HFFc6 (cell line): ENCODE measurements at places on chromosomes 2 and 18. TPM values are rescaled to one million over a fixed set of nuclear protein-coding genes. Genes with fewer than 3 reads are reported as not detected.
A peak's percentile ranks its signal among the peaks of the same experiment; 100 is the strongest.

DNA sequence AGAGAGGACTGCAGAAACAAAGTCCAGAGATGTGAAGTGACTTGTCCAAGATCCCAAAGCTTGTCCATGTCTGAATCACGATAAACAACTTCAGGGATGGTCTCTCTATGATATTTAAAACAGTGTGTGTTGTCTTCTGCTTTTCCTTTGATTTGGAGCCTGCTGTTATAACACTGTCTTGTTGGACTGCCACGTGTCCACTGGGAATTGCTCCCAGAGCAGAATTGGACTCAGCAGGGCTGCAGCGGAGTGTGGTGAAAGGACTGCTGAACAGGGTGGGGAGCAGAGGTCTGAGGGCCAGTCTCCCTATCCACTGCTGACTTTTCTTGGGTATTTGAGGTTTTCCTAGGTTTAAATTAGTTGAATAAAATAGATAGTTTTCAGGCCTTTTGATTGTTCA is 68.3 kb downstream of the IL1R2 start:
- no peak for DNase-seq

DNA sequence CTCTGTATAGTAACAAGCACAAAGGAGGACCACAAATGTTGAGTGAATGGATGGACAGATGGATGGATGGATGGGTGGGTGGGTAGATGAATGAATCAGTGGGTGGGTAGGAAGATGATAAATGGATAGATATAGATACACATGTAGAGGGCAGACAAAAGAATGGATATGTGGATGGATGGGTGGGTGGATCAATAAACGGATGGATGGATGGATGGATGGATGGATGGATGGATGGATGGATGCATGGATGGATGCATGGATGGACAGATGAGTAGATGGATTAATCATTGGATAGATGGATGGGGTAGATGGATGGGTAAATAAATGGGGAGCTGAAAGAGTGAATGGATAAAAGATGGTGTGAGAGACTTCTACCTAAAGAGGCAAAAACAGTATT is 92.3 kb upstream of the GPR45 start:
- no peak for DNase-seq

- peak; percentile 47 for DNase-seq
Measured at GRCh38 chr2:190069936-190070696, 7.6 kb upstream of the MSTN start.

The COX7A2L gene
- total RNA-seq = 118 to 126 TPM (median 119 TPM) in 3 replicates

The NMS gene
- not detected in 3 replicates for total RNA-seq

DNA sequence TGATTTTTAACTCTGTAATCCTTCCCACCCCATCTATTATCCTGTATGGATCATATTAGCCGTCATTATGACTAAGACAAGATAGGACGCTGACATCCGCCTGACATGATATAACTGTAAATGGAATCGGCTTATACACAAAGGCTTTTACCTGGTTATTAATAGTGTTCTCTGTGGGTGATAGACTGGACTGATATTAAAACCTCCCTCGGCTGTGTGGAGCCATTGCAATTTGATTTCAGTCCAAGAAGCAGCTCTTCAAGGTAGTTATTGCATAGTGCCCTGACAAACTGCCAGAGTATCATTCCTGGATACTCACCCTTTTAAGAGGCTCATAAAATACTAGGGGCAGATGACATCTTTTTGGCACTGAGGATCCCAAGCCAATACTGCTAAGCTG is 226.1 kb upstream of the HNRNPA3 start:
- no peak for DNase-seq

GRCh38 chr2:120715941-120716340 is 19.7 kb upstream of the GLI2 start:
- DNase-seq = no peak

DNA sequence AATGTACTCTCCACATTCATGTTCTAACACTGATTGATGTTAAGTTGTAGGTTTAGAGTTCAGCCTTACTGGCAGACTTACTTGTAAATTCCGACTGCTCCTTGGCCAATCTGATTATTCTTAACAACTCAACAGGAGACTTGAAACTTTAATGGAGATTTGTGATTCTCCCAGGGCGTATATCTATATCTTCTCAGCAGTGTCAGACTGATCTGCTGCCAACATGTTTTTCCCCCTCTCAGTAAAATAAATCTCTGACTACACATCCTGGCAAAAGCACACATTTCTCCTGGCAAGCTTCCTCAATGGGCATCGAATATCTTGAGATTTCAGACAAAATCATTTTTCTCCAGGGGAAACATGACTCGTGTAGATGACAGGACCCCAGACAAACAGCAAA is 1041.2 kb downstream of the DPP10 start:
- no peak for DNase-seq

GRCh38 chr18:413233-413632 is 87.3 kb downstream of the COLEC12 start:
- no peak for DNase-seq

DNA sequence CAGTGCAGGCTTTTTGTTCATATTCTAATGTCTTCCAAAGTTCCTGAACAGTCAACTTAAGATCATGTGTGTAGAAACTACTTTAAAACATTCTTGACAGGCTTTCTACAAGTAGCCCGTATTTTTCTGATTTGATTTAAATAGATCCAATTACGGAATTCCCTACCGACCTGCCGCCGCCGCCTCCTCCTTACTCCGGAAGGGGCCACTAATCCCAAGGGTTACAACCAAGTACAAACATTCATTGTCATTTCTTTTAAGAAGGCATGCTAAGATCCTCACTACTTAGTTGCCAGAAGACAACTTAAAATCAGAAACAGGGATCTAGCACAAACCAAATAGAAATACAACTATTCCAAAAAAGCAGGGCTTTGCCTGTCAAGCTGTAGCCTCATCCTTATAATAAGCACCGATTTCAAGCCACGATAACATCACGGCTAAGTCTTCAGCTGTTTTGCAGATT is 784 bp downstream of the WDR33 start:
- no peak for DNase-seq

- DNase-seq = no peak
Measured at GRCh38 chr2:68333931-68334330, 14.2 kb upstream of the CNRIP1 start.

GRCh38 chr2:127648321-127648720 is 2.4 kb downstream of the GPR17 start:
- DNase-seq = no peak

- no peak for DNase-seq
Measured at GRCh38 chr2:144526831-144527230, 6.9 kb upstream of the ZEB2 start.

The CELF4 gene
- total RNA-seq = not detected in 3 replicates

The KIAA2012 gene
- total RNA-seq = 0.09 to 0.39 TPM (median 0.17 TPM) in 3 replicates

The ST6GAL2 gene
- 0.11 to 0.24 TPM in 2 of 3 replicates, not detected in the other for total RNA-seq

The GRP gene
- total RNA-seq = not detected in 3 replicates

The SIX3 gene
- total RNA-seq = not detected in 3 replicates

The DOK6 gene
- not detected in 3 replicates for total RNA-seq

DNA sequence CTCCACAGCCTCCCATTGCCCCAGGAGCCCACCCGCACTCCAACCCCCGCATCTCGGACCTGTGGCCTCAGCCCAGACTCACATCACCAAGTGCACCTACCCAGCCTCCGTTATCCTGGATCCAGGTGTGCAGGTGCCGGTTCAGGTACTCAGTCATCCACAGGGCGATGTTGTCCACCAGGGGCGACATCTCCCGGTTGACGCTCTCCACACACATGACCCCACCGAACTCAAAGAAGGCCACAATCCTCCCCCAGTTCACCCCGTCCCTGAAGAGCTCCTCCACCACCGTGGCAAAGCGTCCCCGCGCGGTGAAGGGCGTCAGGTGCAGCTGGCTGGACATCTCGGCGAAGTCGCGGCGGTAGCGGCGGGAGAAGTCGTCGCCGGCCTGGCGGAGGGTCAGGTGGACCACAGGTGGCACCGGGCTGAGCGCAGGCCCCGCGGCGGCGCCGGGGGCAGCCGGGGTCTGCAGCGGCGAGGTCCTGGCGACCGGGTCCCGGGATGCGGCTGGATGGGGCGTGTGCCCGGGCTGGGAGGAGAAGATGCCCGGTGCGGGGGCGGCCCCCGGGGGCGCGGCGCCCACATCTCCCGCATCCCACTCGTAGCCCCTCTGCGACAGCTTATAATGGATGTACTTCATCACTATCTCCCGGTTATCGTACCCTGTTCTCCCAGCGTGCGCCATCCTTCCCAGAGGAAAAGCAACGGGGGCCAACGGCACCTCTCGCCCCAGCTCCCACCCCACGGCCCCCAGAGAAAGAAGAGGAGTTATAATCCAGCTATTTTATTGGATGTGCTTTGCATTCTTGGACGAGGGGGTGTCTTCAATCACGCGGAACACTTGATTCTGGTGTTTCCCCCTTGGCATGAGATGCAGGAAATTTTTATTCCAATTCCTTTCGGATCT is 1.3 kb downstream of the BCL2 start:
- DNase-seq = no peak

DNA sequence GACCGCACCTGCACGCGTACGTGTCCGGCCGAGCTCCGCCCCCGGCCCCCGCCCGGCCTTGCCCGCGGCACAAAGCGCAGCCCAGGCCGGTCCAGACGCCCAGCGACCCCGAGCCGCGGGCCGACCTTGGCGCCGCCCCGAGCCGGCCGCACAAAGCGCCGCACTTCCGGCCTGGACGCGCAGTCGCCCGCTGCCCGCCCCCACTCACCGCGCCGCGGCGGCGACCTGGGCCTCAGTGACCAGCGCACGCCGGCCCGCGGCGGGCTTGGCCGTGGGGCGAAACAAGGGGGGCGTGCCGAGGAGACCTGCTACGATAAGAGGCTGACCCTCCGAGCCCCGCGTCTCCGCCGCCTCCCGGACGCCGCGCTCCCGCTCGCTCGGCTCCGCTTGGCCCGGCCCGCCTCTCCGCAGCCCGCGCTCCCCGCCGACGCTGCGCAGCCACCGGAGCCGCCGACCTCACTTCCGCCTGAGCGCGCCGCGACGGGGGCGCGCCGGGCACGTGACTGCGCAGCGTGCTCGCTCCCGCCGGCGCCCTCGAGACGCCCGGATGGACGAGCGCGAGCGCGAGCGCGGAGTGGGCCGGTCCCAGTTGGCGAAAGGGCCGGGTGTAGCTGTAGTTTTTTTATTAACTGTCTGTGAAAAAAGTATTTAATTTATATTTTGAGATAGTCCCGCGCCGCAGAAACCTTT is at the start of gene FAM168B:
Gene FAM168B, minus strand, starts transcription at position 455 of the 690 bp plus-strand sequence. CDS start 10,814 bp downstream, outside the sequence.
- DNase-seq = peak; percentile 80

The REG3A gene
- not detected in 3 replicates for total RNA-seq

The IL1RN gene
- total RNA-seq = not detected in 3 replicates

- no peak for DNase-seq
Measured at GRCh38 chr18:33123862-33124518, 316.5 kb downstream of the CCDC178 start.

GRCh38 chr18:35553300-35553699 is 28.2 kb upstream of the GALNT1 start:
- no peak for DNase-seq

DNA sequence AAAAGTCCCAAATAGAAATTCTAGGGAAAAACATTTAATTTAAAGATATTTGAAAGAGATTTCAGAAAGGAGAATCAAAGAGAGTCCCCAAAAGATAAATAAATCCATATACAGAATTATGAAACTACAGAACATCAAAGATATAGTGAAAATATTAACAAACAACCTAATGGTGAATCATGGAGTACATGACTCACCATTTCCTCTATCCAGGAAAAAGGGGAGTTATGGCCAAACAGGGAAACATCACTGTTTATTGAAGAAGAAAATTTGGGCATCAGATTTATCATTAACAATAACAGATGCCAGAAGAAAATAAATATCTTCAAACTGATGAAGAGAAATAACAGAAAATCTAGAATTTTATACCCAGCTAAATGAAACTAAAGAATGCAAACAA is 448.3 kb downstream of the CDH2 start:
- no peak for DNase-seq
